ENCODE measurements at places on chromosomes 4 and X. TPM values are rescaled to one million over a fixed set of nuclear protein-coding genes. Genes with fewer than 3 reads are reported as not detected.

- H3K4me3 ChIP-seq = peak overlapping the region; percentile 67
- no peak overlapping the region for H3K27ac ChIP-seq
- no peak for DNase-seq
- peaks cover 12% of the 10 kb centered on the region for H3K4me1 ChIP-seq
Measured at GRCh38 chr4:56048383-56048701, 99.6 kb downstream of the CEP135 start.

Gene C1QTNF7
- not detected for total RNA-seq

GRCh38 chr4:129362691-129363274, 266.8 kb downstream of the C4orf33 start:
- no peak overlapping the region for H3K27ac ChIP-seq
- no peaks in the 10 kb centered on the region for H3K4me1 ChIP-seq
- no peaks in the 10 kb centered on the region for H3K36me3 ChIP-seq
- peaks cover 11% of the 10 kb centered on the region for H3K27me3 ChIP-seq
- H3K4me3 ChIP-seq = no peak overlapping the region

Gene WDR13
- total RNA-seq = 42.9 TPM

DNA sequence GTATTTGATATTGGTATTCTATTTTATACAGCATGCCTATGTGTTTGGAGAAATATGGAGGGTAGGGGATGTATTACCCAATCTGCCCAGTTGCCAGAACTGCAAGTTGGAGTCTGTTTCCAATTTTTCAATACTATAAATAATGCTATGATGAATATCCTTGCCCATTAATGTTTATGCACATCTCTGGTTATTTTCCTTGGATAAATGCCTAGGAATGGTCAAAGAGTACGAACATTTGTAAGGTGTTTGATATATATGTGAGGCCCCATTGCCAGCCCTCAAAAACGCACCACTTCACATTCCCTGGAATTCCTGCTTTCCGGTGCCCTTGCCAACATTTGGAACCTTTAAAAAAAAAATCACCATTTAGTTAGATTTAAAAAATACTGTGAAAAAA, 34.3 kb downstream of the CLDN34 start:
- peaks cover 40% of the 10 kb centered on the region for H3K4me1 ChIP-seq
- H3K27ac ChIP-seq = no peak overlapping the region
- peaks cover 4% of the 10 kb centered on the region for H3K36me3 ChIP-seq
- no peak overlapping the region for H3K4me3 ChIP-seq

DNA sequence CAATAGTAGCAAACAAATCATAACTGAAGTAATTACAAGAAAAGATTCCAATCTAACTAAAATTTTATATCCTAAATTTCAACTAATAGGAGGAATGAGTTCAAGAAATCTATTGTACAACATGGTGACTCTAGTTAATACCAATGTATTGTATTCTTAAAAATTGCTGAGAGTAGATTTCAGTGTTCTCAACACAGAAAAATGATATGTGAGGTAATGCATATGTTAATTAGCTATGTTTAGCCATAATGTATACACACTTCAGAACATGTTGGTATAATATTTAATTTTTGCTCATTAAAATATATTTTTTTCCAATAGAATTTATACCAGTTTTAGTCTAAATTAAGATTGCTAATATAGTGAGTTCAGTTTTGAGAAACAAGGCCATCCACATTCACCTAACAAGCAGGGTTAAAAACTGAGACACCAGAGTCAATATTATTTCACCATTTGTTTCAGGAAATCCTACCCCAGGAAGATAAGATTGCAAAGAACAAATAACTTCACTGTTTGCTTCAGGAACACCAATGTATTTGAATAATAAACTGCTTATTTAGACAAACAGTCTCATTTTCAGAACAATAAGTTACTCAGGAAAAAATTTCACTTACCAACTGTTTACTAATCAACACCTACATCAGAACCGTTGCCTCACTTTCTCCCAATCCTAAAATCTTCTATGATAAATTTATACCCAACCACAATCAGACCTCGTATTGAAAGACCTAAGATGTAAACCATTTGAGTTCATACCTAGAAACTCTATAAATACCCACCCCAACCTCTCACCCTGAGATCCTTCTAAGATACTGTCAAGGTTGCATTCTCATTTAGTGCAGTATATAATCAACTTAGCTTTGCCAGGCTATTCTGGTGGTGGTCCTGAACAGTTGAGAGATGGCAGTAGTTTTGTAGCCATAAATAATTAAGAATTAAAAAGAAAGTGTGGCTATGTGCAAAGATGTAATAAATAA, 132.8 kb downstream of the MAB21L2 start:
- peaks cover 11% of the 10 kb centered on the region for H3K36me3 ChIP-seq
- H3K4me1 ChIP-seq = no peaks in the 10 kb centered on the region
- no peak overlapping the region for H3K27ac ChIP-seq
- no peak overlapping the region for H3K4me3 ChIP-seq
- DNase-seq = no peak

GRCh38 chr4:150598909-150599308, 17.0 kb downstream of the MAB21L2 start:
- DNase-seq = no peak
- H3K27me3 ChIP-seq = no peaks in the 10 kb centered on the region
- peaks cover 12% of the 10 kb centered on the region for H3K36me3 ChIP-seq

GRCh38 chr4:136922066-136922465, 610.2 kb downstream of the PCDH18 start:
- no peaks in the 10 kb centered on the region for H3K4me1 ChIP-seq
- no peak for DNase-seq
- no peaks in the 10 kb centered on the region for H3K36me3 ChIP-seq
- H3K27ac ChIP-seq = no peak overlapping the region
